ENCODE measurements at places on chromosomes 2 and 18.

GRCh38 chr2:212968284-212969081 is 182.9 kb downstream of the IKZF2 start:
- no peak for DNase-seq

DNA sequence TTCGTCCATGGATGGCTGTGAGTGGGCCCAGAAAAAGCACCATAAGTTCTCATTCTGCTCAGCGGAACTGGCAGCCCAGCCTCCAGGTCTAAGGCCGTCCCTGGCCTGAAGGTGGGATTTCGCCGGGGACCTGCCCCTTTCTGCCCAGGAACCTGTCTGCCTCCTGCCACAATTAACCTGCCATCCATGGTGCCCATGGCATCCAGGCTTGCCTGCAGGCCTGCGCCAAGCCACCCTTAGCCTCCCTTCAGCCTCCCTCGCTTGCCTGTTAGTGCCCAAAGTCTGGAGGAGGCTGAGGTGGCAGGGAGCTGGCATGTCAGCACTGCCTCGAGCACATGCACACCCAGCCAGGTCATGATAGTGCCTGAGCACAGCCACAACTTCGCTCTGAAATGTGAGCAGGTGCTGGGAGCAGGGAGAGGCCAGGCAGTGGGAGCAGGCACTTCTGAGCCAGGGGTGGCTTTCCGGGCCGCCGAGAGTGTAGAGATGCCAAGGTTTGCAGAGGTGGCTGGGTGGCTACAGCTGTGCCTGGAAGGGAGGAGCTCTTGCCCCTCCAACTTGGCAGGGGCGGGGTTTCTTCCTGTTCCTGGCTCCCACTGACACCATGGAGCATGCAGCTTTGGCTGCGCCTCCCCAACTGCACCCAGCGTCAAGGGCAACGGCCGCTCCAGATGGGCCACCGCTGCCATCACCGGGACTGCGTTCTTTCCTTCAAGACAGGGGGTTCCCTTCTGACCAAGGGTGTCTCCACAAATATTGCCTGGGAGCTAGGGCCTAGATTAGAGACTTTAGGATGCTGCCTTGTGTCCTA is 648.9 kb upstream of the VRK2 start:
- DNase-seq: no peak

- DNase-seq: no peak
Observed at GRCh38 chr2:63484481-63484880, 103.8 kb downstream of the WDPCP start.

- DNase-seq: no peak
Observed at GRCh38 chr2:240991378-240992263, 6.8 kb upstream of the SNED1 start.

DNA sequence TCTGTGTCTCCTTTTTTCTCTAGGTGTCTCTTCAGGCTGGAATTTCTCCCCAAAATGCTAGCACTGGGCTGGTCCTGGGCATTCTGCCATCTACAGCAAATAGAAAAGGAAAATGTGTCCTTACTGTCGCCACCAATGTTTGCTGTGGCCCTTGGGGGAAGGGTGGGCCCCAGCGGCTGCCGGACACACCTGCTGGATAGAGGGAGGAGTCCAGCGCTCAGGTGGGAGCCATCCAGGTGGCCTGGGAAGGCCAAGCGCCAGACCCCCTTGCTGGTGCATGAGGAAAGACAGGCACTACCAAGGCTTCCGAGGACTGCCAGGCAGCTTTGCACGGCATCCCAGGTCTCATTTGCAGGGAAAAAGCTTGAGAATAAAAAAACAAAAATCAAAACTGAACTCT is 147.7 kb upstream of the GATA6 start:
- DNase-seq: no peak

- DNase-seq: no peak
Observed at GRCh38 chr2:119306196-119306590, 60.4 kb downstream of the C2orf76 start.

GRCh38 chr2:97857553-97857952 is 138.2 kb downstream of the TMEM131 start:
- no peak for DNase-seq

GRCh38 chr2:127531221-127531648 is 4.2 kb upstream of the MYO7B start:
- DNase-seq: no peak

DNA sequence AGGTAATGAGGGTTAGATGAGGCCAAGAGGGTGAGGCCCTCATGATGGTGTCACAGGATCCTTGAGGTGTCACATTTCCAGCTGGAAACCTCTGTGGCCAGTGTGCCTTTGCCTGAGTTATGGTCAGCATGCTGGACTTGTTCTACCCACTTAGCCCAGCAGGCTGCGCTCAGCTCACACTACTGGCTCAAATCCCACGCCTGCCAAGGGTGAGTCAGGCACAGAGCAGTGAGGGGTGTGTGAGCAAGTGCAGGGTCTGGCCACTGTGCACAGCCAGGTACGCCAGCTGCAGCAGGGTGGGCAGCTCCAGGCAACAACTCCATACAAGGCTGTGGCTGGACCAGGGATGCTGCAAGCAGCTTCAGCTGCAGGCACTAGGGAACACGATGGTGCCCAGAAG is 616.6 kb upstream of the FSHR start:
- no peak for DNase-seq

GRCh38 chr2:156099382-156099781 is 233.1 kb downstream of the NR4A2 start:
- DNase-seq: no peak

- no peak for DNase-seq
Observed at GRCh38 chr2:10482460-10482859, 34.3 kb upstream of the ODC1 start.

DNA sequence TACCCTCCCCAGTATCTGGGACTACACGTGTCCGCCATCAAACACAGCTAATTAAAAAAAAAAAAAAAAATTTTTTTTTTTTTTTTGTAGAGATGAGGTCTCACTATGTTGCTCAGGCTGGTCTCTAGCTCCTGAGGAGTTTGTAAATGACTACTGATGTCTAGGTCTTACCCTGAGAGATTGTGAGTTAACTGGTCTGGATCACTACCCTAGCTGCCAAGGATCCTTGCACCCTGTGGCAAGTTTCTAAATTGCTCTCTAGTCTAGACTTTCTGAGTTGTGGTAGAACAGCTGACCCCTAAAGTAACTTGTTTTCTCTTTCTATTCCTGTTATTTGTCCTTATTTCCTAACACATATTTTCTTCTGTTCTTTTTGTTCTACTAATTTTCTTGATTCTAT is 44.5 kb downstream of the ABHD3 start:
- DNase-seq: no peak

DNA sequence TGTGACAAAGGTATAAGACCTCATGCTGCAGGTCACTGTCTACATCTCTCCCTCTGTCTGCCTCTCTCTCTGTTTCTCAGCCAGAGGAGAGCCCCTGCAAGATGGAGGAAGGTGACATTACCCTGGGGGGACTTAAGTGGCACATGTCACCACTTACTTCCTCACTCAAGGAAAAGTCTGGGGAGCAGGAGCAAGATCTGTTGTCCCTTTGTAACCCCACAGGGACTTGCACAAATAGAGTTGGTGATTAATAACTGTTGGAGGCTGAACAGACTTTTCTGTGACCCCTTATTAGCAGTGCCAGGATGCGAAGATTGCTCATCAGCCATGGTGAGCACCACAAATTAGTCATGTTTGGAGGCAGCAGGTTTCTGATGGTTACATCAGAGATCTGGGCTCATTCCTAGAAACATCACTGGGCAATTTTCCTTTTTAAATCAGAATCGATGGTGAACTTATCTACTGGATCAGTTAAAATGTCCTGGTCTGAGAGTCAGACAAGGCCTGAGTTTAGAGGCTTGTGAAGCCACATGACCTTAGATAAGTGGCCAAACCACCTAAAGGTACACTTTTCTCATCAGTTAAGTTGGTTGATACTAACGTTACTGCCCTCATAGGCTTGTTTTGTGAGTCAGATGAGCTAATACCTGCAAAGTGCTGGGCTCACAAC is 81.2 kb upstream of the LTBP1 start:
- DNase-seq: no peak

DNA sequence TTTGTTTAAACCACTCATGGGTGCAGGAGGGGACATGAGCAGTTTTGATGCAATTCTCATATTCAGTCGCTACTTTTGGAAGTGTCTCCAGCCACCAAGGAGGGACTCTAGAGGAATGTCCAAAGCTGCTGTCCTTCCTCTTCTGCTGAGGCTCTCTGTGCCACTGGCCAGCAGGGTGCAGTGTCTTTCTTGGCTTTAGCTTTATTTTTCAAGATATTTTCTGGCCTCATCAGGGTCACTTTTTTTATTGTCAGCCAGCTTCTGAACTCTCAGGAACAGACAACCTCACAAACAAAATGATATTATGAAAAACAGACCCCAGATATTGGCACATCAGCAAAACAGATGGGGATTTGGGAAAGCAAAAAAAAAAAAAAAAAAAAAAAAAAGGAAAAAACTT is 289.3 kb upstream of the ZSWIM2 start:
- DNase-seq: no peak

GRCh38 chr2:60350791-60351190 is 202.7 kb downstream of the BCL11A start:
- DNase-seq: no peak

DNA sequence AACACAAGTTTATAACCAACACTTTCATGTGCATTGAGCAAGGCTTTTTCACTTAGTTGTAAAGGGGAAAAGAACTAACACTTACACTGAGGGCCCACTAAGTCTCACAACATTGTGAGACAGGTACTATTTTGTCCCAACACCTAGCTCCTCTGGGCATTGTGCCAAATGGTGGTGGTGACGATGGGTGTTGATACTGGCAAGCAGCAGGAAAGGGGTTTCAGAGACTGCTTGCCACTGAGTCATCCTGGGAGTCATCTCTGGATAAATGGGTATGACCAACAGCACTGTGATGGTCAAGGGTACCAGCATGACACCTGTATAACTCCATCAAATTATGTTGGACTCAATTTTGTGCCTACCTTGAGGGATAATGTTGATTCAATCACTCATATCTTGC is 138.8 kb upstream of the ITGA6 start:
- DNase-seq: no peak

- DNase-seq: no peak
Observed at GRCh38 chr18:57802213-57803102, 657 bp downstream of the ATP8B1 start.

DNA sequence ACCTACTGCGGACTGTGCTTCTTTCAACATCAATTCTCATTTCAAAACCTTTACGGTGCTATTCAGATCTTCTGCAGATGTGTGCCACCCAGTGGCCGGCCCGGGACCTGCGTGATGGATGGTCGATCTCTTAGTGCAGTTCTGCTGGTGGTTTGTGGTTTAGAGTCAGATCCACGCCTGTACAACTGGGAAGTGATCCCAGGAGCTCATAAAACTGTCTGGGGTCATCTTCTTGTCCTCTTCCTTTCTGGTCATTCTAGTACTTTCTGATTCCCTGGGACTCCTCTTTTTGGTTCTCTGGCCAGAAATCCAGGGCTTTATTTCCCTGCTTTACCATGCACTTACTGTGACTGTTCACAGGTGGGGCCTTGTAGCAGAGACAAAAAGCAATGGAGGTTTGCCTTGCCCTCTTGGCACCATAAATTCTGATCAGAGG is 15.8 kb upstream of the SELENOI start:
- DNase-seq: peak; percentile 43

- DNase-seq: no peak
Observed at GRCh38 chr18:68714366-68714711, 569 bp downstream of the TMX3 start.

DNA sequence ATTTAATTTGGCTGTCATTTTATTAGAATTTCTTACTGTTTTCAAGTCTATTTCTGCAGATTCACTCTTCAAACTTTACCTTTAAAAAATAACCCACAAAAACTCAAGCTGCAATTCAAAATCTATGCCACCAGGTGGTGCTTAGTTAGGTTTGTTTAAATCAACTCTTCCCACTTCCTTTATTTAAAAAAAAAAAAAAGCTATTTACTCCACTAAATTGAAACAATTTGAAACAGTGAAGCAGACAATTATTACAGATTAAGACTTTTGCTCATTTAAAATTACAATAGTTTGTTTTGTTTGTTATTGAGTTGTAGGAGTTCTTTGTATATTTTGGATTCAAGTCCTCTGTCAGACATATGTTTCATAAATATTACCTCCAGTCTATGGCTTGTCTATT is 300.0 kb downstream of the PDE11A start:
- DNase-seq: peak; percentile 33

GRCh38 chr18:13364721-13365205 is 146.2 kb downstream of the LDLRAD4 start:
- DNase-seq: no peak

GRCh38 chr2:10235099-10235908 is 67.4 kb upstream of the HPCAL1 start:
- DNase-seq: no peak

GRCh38 chr2:64014628-64015027 is 4.6 kb downstream of the VPS54 start:
- no peak for DNase-seq

DNA sequence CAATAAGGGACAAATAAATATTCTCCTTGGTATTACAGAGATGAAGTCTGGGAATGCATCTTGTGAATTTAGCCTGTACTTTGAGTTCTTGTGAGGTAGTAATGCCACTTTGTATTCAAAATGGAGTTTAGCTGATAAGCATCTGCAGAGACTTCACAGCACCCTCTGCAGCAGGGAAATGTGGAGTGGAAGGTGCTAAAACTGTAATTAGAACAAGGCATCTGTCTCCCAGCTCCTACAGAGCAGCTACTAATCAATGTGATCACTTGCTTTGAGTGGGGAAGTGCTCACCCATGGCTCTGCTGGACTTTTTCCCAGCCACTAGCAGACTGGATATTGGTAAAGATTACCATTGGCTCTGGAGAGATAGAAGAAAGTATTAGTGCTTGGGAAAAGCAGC is 56.2 kb upstream of the TMEFF2 start:
- DNase-seq: no peak

- DNase-seq: no peak
Observed at GRCh38 chr2:222827417-222827816, 33.4 kb upstream of the ACSL3 start.

- no peak for DNase-seq
Observed at GRCh38 chr18:52391810-52392559, 52.0 kb downstream of the DCC start.

GRCh38 chr2:215454519-215455246 is 18.8 kb upstream of the FN1 start:
- DNase-seq: no peak

DNA sequence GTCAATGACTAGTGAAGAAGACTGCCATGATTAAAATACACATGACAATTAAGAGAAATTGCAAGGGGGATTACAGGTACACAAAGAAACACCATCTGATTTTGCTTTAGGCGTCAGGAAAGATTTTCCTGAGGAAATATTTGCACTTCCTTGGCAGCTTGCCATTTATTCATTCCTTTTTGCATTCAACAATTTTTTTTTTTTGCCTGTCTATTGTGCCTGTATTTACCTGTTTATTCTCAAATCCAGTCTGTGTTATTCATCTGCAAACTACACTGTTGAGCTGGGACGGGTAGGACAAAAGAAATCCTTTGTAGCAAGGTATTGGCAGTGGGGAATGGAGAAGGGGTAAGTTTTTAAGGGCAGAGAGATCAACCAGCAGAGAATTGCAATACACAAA is 31.8 kb downstream of the SMAD2 start:
- DNase-seq: no peak

All from bone marrow (tissue), 2 donors.